ENCODE measurements at places on chromosomes 6 and 20.
A peak's percentile ranks its signal among the peaks of the same experiment; 100 is the strongest.

- DNase-seq, result no peak
Observed at GRCh38 chr20:60465993-60466686, 507.9 kb downstream of the CDH26 start.

- DNase-seq, result no peak
Observed at GRCh38 chr6:103680116-103680515, 1179.6 kb downstream of the HACE1 start.

- peak; percentile 20 for DNase-seq
Observed at GRCh38 chr6:3259491-3259958, 778 bp downstream of the PSMG4 start.

GRCh38 chr6:99241905-99242534, 107.5 kb downstream of the FAXC start:
- no peak for DNase-seq

GRCh38 chr6:87661016-87661415, 41.0 kb downstream of the AKIRIN2 start:
- no peak for DNase-seq
